Stimulated activated CD4-positive, alpha-beta T cell treated with anti-CD3 and anti-CD28 coated beads, Interleukin-1b, Interleukin-23, amount 100 ng/mL, for 4 hours (primary cell): ENCODE measurements at places on chromosomes 2 and 18.
A peak's percentile ranks its signal among the peaks of the same experiment; 100 is the strongest.

- no peak for DNase-seq
Observed at GRCh38 chr2:137968477-137969417, 4.5 kb downstream of the HNMT start.

- DNase-seq, result no peak
Observed at GRCh38 chr2:37944268-37944667, 19.2 kb downstream of the RMDN2 start.

DNA sequence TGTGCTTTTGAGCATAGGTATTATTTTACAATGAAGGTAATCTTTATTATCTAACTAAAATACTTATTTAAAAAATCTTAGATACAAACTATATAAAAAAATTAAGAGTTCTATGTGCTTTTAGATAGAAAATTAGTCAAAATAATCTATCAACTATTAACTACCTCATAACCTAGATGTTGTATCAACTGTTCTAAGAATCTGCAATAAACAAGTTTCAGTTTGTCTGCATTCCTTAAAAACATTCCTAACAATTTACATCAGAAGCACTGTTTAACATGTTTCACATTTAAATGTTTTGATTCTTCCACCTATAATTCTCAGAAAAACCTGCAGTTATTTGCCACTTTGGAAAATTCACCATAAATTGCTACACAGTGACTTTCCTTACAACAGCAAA lies 33.3 kb downstream of the NDUFS1 start:
- DNase-seq, result no peak

GRCh38 chr2:130760754-130761751 lies 5.7 kb downstream of the AMER3 start:
- no peak for DNase-seq

DNA sequence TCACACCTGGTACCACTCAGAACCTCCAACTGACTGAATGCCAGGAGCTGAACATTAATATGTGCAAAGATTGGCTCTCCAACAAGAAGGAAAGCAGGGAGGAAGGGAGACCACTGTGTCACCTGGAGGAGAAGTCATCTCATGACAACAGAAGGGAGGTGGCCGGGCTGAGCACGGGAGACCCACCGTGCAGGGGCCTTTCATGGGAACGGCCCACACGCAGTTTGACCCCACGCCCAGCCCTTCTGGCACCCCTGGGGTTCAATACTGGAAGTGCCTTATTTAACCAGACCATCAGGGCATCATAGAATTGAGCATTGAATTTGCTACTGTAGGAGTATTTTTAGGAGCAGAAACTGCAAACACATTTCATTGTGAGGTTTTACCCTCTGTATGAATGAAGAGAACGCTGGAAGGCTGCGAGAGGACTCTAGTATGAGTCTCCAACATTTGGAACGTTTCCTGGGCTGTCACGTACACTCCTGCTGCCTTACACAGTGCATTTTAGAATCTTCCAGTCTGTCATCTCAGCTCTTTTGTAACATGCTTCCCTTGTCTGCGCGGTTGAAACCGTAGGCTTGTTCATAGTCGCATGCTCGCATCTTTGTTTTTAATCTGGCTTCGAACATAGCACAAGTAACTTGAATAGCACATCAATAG lies 132.1 kb downstream of the NFATC1 start:
- DNase-seq, result no peak

DNA sequence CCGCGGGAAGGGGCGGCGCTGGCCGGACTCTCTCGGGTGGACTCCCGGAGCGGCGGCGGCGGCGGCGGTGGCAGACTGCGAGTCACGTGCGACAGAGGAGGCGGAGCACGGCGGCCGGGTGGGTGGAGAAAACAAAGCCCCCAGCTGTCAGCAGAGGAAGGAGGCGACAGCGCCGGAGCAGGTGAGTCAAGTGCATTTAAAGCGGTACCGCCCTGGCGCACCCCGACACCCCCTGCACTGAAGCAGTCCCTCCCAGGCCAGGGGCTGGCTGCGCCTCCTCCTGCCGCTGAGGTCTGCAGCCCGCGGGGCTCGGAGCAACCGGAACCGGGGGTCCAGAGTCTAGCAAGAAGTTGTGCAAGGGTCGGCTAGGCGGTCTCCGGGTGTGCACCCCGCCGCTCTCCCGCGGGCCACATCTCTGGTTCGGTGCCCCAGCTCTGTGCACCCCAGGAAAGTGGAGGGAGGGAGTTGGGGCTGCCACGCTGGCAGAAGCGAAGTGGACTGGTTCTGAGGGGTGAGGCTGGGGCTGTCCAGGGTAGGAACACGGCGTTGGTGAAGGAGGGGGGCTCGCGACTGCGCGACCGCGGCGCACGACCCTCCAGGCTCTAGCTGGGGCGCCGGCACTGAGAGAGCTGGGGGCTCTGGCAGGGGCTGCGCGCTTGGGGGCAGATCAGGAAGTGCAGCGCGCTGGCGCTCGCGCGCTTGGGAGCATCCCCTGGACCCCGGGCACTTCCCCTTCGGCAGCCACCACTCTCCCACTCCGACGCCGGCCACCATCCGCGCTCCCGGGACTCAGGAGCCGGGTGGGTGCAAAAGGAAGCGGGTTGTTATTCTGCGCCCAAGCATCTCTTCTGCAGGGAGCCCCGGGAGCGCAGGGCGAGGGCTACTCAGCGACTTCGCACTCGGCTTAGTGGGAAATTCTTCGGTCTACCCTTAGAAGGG lies 64.0 kb upstream of the MAPRE2 start:
- DNase-seq, result peak; percentile 66

- no peak for DNase-seq
Observed at GRCh38 chr18:79749251-79750191, 48.2 kb upstream of the KCNG2 start.

DNA sequence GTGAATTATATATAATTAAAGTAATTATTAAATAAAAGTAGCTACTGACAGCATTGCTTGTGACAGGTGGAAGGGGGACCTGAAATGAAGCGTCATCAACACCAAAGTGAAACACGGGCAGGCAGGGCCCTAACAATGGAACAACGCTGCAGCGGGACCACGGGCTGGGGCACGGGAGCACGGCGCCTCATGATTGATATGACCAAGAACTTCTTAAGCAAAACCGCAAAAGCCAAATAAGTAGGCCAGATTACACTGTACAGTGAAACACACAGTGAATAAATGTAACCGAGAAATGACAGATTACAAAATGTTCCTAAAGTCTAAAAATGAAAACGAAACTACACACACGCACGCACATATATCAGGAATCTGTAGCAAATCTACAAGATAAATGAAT lies 81.4 kb downstream of the SNTG2 start:
- DNase-seq, result no peak

GRCh38 chr18:68454511-68455228 lies 260.2 kb downstream of the TMX3 start:
- no peak for DNase-seq

DNA sequence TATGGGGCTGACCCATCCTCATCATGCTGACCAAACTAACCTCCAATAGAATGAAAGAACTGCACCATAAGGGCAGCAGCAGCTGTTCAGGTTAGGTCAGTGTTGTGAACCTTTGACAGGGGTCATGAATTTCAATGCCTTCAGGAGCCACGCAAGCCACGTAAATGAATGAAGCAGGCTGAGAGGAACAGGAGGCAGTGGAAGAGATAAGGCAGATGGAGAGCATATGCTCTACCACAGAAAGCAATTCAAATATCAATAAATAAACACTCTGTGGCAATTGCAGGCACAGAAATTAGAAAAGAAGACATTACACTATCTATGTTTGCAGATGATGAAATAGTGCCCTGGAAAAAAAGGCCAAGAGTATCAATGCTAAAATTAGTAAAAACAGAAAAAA lies 56.3 kb downstream of the SCG2 start:
- DNase-seq, result no peak

GRCh38 chr2:6945087-6945813 lies 28.0 kb downstream of the RNF144A start:
- no peak for DNase-seq

GRCh38 chr2:235603659-235604058 lies 109.8 kb downstream of the AGAP1 start:
- no peak for DNase-seq

DNA sequence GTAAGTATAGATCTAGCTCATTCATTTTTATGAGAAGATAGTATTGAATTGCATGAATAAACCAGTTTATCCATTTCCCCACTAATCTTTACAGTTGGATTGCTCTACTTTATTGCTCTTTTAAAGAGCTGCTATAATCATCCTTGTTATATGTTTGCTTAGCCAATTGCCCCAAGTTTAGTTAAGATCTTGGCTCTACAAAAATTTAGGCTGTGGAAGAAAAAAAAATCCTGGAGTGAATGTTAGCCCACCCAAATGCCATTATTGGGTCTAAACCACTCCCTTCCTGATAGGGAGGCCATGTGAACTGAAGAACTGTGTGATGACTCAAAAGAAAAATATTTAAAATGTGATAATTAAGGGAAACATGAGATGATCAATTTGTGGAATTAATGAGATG lies 2.9 kb downstream of the ALS2 start:
- DNase-seq, result no peak

GRCh38 chr18:23694637-23695430 lies 5.6 kb downstream of the LAMA3 start:
- no peak for DNase-seq

- DNase-seq, result no peak
Observed at GRCh38 chr18:22172120-22172582, 2.8 kb downstream of the GATA6 start.

DNA sequence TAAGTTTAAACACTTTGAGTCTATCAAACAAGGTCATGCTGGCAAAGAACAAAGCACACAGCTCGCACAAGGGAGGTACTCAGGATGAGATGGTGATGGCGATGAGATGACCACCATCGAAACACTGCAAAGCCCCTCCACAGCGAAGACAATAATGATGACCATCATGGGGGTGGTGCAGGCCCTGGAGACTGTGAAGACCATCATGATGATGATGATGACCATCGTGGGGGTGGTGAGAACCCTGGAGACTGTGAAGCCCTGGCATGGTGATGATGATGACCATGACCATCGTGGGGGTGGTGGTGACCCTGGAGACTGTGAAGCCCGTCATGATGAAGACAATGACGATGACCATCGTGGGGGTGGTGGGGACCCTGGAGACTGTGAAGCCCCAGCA lies 81.6 kb upstream of the SALL3 start:
- DNase-seq, result no peak

- DNase-seq, result no peak
Observed at GRCh38 chr2:86464652-86465051, 23.5 kb downstream of the KDM3A start.

DNA sequence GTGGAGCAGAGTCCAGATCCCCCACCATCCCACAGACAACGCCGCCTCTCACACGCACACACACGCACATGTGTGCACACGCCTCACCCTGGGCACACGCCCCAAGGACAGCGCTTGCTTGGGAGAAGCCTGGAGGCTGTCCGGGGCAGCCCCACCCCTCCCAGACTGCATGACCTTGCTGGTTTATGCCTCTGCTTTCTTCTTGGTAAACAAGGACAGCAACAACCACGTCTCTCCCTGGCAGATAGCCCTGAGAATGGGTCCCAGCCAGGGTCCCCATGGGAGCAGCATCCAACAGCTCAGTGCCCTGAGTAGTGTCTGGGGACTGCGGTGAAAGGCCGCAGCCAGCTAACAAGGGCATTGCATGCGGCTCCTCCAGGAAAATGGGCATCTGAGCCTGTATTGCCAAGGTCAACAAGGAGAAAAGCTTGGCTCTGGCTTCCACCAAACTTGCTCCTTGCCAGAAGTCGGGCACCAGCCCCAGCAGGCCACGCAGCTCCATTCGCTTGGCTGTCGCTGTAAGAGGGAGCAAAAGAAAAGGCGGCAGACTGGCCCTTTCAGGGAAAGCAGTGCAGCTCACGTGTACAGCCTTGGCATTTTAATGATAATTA lies 234.6 kb downstream of the EIPR1 start:
- no peak for DNase-seq

GRCh38 chr18:69723434-69723833 lies 224.2 kb downstream of the CD226 start:
- DNase-seq, result no peak

- no peak for DNase-seq
Observed at GRCh38 chr18:10443001-10443400, 11.4 kb upstream of the APCDD1 start.

DNA sequence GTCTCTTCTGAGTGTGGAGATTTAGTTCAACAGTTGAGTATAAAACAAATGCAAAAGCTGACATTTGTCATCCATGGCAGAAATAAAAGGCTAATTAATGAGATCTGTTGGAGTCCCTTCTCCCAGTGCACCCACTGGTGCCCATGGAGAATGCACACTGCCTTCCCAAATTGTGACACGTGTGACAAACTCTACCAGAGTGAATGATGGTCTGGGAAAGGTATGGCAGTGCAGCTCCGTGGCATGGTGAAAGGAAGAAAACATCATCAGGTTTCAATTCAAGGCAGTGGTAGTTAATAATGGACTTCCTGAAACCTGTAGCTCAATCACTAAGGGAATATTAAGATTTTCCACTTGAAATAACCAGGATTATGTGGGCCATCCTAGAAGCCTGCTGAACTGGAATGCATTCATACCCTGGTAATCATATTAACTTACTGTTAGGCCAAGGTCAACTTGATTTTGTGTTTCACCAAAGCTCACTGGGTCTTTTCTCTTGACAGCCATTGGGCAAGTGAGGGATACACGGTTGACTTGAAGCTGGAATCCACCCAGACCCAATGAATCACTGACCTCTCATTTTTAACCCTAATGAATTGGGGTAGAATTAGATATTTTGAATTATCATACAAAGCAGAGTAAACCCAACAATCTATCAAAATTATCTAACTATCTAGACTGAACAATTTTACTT lies 167.6 kb downstream of the AFF3 start:
- no peak for DNase-seq

DNA sequence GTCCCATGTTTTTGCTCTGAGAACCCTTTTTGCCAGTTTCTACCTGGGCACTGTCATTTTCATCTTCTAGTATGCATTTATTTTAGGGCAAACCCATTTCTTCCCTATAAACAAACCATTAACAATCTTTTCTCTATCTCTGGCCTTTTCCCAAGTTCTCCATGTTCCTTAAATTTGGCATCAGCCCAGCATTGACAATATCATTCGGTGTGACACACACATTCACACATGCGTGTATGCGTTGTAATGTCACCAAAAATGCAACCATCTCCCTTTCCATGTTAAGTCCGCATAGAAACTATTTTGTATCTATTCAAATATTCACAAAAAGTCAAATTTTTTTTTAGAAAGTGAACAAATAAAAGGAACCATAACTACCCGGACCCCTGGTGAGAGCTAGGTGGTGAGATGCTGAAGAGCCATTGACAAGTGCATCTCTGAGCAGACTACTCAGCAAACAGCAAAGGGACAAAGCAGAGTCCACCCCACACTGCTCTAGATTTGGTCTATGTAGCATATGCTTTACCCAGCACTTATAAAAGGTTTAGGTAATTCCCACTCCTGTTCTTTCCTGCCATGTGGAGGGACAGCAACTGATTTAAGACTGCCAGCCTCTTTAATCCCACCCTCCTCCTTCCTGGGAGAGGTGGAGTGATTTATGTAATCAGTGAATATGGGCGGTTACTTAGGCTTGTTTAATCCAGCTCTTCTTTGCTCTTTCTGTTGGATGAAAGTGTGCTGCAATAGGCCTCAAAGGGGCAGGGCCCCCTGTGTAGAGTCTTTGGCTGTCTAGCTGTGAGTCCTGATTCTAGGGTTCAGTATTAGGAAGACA lies 124.1 kb downstream of the METTL8 start:
- DNase-seq, result no peak

GRCh38 chr2:44722026-44722625 lies 219.4 kb upstream of the SIX3 start:
- DNase-seq, result no peak

GRCh38 chr2:65443509-65444186 lies 11.2 kb upstream of the SPRED2 start:
- DNase-seq, result no peak

- DNase-seq, result peak; percentile 64
Observed at GRCh38 chr2:112181571-112182290, 43.5 kb downstream of the FBLN7 start.

- no peak for DNase-seq
Observed at GRCh38 chr2:45442026-45442425, 169.0 kb downstream of the SRBD1 start.
